ENCODE measurements at places on chromosomes 6 and 20.
A peak's percentile ranks its signal among the peaks of the same experiment; 100 is the strongest.

- no peak for DNase-seq
Measured at GRCh38 chr6:163804991-163805390, 390.5 kb downstream of the QKI start.

GRCh38 chr6:24911796-24912382, 23.9 kb downstream of the RIPOR2 start:
- DNase-seq, result no peak

- peak; percentile 38 for DNase-seq
Measured at GRCh38 chr6:15628499-15629131, 34.2 kb downstream of the DTNBP1 start.

GRCh38 chr6:106631346-106631745, 2.0 kb downstream of the QRSL1 start:
- DNase-seq, result no peak

- no peak for DNase-seq
Measured at GRCh38 chr6:93419304-93420162, at the start of gene EPHA7. Gene EPHA7 (minus strand): TSS chr6:93419559. CDS start chr6:93419341, 218 bp downstream.

- DNase-seq, result no peak
Measured at GRCh38 chr20:35120012-35120701, 27.0 kb downstream of the EDEM2 start.

DNA sequence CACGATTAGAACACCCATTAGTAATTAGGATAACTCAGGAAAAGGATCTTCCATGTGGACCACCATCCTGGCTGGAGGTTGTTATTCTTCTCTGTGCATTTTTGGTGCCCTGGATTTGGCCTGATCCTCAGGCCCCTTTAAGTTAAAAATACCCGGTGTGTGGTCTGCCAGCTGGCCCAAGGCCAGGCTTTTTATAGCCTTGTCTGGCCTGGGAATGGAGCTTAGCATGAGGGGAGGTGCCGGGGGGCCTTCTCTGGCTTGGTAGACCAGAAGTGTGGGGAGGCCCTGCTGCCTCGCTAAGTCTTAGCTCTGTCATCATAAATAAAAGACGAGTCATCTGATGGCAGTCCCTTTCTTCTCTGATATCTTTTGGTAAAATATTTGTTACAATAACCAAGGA, 71.4 kb downstream of the ARID1B start:
- no peak for DNase-seq

GRCh38 chr20:38049800-38050199, 16.3 kb downstream of the RPRD1B start:
- DNase-seq, result no peak

DNA sequence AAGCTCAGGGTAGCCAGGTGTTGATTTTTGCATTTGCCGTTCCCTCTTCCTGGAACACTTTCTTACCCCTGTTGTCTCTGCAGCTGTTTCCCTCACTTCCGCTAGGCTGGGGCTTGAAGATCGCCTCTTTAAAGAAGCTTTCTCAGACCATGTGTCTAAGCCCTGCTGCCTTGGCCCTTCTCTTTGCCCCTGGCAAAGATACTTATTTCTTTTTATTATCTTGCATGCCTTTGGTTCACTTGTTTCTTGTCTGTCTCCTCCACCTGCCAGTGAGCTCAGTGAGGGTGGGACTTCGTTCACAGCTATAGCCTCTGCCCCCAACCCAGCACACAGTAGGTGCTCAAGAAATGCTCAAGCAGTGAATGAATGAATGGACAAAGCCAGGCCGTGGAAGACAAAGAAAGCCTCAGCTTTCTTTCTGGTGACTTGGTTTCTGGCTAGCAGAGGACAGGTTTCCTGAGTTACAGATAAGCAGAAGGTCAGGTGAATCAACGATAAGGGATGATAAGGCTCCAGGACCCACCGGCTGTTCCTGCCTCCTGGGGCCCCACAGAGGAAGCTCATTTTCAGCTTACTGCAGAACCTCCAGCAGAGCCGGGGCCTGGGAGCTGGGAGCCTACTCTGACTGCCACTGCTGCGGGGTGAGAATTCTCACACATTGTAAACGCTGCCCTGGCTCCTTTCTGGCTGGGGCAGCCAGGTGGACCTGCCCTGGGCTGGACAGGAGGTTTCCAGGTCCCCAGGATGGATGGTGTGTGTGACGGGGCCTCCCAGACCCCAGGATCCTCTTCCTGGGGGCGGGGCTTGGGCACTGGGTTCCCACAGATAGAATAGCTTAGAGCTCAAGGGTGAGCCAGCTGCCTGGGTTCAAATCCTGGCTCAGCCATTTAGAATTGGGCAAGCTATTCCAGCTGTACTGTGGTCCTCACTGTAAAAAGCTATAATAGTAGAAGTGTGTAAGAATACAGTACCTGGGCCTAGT, 29.8 kb downstream of the SNAI1 start:
- DNase-seq, result no peak

GRCh38 chr6:138430361-138431145, 26.5 kb downstream of the HEBP2 start:
- no peak for DNase-seq

GRCh38 chr6:137759624-137760023, 107.4 kb upstream of the TNFAIP3 start:
- DNase-seq, result no peak

- no peak for DNase-seq
Measured at GRCh38 chr20:49353348-49353747, 75.5 kb upstream of the ZNFX1 start.

DNA sequence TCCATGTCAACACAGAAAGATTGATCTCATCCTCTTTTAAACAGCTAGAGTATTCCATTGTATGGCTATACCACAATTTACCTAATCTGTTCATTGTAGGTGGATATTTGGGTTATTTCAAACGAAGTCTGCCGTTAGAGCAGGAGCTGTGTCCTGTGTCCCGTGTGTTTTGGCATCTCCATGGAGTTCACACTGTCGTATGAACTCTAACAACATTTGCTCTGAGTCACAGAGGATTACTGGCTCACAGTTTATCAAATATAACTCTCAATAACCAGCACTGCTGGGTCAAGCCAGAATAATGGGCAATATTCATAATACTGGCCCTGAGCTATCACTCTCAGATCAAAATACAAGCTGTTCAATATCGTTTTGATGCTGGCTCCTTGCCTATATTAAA, 16.4 kb downstream of the TRAM2 start:
- DNase-seq, result no peak

- no peak for DNase-seq
Measured at GRCh38 chr6:162181111-162181510, 546.5 kb downstream of the PRKN start.

- DNase-seq, result no peak
Measured at GRCh38 chr20:16417001-16417400, 156.2 kb downstream of the KIF16B start.

GRCh38 chr6:56541741-56542360, 100.8 kb downstream of the DST start:
- DNase-seq, result no peak

- no peak for DNase-seq
Measured at GRCh38 chr20:63854766-63855362, 6.4 kb upstream of the ABHD16B start.

DNA sequence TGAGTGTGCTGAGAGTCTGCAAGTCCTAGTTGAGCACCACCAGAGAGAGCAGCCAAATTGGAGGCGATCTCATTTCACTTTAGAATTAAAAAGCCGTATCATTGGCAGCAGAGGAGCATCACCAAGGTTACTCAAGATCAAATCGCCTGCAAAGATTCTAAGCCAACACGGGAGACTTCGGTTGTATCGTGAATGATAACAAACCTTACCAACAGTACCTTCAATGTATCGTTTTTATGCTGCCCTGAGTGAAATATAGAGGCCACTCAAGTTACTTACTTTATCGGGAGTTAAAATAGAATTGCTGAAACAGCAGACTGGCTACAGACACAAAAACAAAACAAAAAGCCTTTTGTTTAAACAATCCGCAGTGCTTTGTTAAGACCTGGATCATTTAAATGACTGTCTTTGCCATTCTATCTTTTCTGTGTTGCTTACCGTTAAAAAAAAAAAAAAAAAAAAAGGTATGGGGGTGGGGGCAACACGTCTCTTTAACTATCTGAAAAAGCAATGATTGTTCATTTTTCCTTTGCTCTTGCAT, 14.2 kb downstream of the NHSL1 start:
- no peak for DNase-seq

DNA sequence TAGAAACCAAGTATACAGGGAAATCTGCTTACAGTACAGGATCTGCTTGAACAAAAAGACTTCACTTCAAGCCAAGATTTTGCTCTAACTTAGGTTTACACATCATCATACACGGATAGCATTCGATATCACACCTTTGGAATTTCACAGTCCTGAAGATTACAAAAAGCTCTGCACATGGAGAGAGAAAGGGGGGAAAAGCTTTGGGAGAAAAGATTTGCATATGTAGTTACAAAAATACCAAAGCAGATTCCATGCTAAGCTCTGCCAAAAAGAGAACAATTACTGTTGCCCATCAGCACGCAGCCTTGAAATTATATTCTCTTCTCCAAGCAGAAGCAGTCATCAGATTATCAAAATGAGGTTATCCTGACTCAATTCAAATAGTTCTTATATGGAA, 62.0 kb downstream of the HIVEP2 start:
- no peak for DNase-seq

All from activated CD4-positive, alpha-beta T cell treated with anti-CD3 and anti-CD28 coated beads, Interleukin-2, amount 50 U/mL, for 4 hours (primary cell).